ENCODE measurements at places on chromosomes 11 and 22.

DNA sequence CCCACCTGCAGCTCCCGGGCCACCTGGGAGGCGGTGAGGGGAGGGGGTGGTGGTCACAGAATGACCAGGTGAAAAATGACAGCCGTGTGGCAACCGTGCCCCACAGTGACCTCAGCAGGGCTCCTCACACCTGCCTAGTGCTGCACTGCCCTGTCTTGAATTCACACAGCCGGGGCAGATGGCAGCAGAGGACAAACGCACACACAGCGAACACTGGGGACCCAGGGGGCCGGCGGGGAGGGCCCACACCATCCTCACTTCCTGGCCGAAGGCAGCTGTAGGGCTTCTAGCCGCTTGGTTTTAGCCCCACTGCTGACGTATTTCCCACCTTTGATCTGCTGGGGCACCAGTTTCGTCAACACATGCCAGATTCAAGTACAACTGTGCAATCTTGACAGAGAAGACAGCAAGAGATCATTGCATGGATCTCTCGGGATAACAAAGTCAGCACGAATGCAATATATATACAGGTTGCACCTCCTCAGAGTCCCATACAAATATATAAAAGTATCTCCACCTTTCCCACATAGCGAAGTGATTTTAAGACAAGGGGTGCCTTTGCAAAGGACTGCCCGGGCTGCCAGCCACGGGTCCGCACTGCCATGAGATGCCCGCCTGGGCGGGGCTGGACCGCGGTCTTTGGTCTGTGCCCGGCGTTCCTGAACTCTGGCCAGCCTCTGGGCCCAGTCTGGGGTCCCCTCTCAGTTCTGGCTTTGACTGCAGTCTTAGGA, 26.9 kb downstream of the TRMU start:
- no peak for DNase-seq

DNA sequence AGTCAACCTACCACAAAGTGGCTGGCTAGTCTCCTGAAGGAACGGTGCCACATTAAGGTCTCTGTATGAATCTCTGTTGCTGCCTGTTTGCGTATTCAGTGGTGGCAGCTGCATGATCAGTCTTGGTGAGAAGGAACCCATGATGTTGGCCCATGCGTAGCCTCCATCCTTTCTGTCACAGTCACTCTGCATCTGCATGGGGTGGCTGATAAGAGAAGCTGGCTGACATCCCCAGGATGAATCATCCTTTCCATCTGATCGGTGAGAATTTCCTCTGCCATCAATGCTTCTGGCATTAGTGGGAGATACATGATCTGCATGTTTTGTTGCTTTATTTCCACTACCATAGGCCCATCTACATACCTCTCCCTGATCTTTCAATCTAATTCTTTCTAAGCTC, 199.0 kb upstream of the NECTIN1 start:
- no peak for DNase-seq

DNA sequence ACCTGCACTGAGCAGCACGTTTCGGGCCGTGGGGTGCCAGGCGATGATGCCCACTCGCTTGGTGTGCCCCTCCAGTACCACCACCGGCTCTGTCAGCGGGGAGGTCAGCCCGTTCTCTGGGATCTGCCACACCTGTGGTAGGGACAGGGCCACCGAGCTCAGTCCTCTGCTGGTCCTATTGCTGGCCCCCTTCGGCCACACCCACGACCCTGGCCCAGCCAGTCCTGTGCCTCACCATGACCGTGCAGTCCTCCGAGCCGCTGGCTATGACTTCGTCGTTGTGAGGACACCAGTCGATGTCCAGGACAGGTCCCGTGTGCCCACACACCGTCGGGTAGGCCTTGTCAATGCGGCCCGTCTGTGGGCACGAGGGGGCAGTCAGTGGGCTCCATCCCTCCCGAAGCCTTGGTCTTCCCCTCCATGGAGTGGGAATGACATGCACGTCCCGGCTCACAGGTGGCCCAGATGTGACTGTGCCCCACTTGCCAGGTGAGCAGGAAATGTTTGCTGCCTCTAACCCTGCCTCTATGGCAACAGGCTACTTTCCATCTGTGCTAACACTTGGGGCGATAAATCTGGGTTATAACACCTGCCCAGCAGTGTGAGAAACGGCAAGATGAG, 1.4 kb downstream of the CORO1B start:
- DNase-seq, result no peak

- DNase-seq, result no peak
These were observed 8.5 kb upstream of the FXYD6 start for GRCh38 chr11:117884994-117885393.

GRCh38 chr11:34938611-34939010, 22.2 kb downstream of the PDHX start:
- DNase-seq, result no peak

GRCh38 chr11:11521306-11522002, 100.4 kb downstream of the GALNT18 start:
- no peak for DNase-seq

DNA sequence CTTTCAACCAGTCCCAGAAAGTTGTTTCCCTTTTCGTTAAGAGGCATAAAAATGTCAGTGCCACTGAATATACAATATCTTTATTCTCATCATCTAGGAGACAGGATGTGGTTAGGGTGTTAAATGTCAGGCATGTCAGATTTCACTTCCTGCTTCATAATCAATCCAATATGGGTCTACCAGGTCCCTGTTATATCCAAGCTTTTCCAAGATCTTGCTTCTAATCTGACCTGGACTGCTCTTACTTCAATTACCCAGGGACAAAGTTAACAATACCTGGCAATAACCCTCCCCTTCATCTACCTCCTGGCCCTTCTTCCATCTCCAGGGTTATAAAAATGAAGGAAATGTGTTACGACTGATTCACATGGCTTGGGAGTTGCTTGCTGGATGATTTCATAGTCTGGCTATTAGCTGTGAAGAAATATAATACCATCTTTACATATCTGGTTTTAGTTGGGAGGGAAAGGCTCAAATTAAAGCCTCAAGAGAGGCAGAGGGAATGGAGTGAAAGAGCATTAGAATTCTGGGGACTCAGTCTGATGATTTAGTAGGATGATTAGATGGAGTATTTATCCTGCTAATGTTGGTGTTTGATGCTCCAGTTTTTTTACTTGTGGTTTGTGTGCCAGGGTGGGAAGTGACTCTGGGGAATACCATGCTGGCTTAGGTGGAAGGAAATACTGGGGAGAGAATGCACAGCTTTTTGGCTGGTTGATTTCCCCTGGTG, 534.3 kb downstream of the ETS1 start:
- peak; percentile 54 for DNase-seq
